ENCODE measurements at places on chromosomes 2 and 18.

- DNase-seq: no peak
Measured at GRCh38 chr18:47993409-47993808, 63.0 kb upstream of the SMAD2 start.

- DNase-seq: no peak
Measured at GRCh38 chr18:22831441-22831904, 101.7 kb upstream of the RBBP8 start.

- no peak for DNase-seq
Measured at GRCh38 chr18:30034818-30035217, 1007.7 kb downstream of the DSC3 start.

DNA sequence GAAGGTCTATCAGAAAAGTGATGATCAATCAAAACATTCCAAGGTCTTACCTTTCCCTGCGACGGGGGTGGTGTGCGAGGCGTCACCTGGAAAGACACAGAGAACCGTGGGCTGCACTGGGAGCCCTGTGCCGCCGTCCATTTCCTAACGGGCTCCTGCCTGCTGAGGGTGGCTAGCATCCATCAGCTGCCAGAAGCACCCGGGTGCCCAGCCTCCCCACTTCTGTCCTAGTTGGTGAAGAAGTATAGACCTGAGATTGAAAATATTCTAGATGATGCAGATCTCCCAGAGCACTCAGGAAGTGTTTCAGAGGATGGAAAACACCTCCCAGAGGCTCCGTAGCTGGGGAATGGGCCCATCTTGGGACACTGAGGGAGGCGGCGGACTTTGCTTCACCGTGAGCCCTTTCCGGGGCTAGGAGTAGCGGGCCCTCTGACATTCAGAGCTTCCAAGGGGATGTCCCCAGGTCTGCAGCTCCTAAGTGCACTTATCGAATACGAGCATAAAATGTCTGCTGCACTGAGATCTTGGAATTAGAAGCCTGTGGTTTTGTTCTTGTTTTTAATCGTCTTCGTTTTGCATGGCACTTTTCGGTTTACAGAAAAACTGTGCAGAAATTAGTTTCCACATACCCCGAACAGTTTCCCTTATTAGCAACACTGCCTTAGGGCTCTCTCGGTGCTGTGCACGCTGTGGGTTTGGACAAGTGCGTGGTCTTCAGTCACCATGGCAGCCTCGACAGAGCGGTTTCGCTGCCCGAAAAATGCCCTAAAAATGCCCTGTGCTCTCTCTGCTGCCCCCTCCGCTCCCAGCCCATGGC lies 143.5 kb downstream of the MBP start:
- DNase-seq: no peak

DNA sequence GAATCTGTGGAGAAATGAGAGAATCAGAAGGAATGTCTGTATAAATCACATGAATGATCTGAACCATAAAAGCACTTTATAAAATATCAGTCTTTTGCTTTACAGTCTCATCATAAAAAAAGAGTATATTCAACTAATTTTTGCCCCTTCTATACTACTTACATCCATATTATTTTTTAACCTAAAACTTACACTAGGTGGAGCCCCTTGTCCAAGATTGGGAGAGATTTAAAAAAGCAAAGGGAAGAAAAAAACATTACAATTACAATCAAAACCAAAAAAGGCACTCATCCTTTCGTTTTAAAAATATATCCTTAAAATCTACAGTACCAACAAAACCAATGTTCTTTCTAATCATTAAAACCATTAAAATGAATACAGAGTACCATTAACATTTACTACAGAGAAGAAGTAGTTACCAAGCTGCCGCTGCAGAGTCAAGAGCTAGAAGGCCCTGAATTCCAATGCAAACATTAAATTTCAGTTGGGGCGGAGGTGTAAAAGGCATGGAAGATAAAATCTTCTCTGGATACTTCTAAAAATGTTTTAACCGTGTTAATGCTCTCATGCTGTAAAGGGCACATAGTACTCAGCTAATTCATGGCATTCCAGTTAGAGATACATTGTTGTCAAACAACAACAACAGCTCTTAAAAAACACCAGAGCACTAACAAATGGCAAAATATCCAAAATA lies 56.7 kb upstream of the EPB41L3 start:
- DNase-seq: no peak

DNA sequence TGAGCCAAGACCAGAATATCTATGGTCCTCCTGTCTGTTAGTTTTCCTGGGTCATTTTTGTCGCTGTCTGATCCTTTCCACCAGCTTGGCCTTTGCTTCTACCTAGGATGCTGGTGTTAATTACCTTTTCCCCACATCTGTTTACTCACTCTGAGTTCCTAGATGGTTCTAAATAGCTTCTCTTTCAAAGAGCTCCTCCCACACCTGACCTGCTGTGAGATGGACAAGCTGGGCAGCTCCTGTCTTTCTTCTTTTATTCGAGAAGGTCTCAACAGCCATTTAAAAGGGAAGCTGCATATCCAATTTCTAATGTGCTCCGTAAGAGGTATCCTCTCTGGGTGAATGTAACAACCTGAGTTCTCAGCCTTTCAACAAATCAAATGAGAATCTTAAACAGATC lies 156.2 kb downstream of the HRH4 start:
- no peak for DNase-seq

- no peak for DNase-seq
Measured at GRCh38 chr2:167652401-167652800, 595.0 kb downstream of the STK39 start.

DNA sequence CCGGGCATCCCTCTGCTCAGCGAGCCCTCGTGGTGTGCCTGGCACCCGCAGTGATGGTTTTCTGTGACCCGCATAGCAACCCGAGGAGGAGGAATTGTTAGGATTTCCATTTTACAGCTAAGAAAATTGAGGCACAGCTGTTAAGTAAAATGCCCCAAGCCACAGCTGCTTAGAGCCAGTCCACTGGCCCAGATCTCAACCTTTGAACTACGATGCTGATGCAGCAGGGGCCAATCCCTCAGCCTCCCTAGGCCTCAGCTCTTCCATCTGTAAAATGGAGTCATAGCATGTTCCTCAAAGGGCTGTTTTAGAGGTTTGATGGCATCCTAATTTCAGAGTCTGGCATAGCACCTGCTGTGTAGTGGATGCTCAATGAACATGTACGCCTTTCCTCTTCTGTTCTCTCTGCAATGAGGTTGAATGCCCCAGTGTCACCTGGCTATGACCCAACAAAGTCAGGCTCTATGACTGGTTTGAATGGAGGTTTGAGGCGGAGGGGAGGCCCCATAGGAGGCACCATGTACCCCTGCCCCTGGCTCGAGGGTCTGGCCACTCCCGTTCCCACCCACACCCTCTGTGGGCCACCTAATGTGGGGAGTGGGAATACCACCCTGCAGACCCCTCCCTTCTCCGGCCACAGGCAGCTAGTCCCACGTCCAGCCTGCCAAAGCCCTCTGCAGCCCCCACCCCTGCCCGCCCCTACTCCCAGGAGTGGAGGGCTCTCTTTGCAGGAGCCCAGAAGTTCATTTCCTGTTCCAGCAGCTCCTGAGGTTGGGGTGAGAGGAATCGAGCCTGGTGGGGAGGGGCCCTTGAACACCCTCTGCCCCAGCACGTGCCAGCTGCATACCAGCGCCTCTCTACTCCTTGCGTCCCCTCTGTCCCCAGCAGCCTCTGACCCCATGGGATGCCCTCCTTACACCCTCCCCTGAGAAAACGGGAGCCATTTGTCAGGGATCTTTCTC lies 31.0 kb downstream of the INHBB start:
- no peak for DNase-seq

DNA sequence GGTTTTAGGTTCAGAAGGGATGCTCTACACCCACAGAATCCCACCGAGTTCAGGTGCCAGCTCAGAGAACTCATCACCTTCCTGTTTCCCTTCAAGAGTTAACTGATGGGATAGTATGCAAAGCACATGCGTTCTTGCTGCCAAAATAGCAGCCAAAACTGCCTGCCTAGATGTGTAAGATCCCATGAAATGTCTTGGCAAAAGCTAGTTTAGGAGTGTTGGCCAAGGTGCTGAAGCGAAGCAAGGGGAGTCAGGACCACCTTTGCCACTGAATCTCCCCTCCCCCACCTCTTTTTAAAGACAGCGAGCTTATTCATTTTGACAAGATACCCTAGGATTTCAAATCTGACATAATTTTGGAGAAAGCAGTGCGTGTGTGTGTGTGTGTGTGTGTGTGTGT lies 2.1 kb downstream of the DOCK10 start:
- no peak for DNase-seq

DNA sequence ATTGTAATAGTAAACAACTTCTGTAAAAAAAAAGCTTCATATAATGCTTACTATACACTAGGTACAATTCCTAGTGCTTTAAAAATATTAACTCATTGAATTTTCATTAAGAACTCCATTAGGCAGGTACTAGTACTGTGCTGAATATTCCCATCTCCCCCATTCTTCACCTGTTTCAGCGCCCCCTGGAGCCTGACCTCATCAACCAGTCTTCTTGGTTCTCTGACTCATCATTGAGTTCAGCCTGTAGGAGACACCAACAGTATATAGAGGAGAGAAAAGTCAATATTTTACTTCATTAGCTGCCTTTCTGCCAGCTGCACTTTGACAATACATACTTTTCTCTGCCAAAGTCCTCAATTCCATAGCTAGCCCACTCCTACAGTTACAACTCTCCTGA lies 1009.9 kb upstream of the KLHL29 start:
- no peak for DNase-seq

DNA sequence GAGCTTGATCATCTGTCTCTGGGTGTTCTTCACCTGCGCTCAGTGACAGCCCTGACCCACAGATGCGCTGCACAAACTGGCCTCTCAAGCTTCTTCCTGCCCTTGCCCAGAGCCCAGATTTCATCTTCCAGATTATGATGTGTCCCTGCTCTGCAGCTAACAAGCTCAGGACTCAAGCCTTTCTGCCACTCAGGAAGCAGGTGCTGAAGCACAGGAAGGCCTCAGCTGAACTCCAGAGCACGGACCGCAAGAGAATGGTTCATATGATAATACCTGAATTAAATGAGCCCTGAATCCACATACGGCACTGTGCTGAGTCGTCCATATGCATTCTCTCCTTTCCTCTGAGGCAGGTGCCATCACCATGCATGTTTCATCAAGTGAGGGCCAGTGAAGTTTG lies 3.8 kb downstream of the CD207 start:
- no peak for DNase-seq

- no peak for DNase-seq
Measured at GRCh38 chr2:121345887-121346286, 60.9 kb upstream of the TFCP2L1 start.

DNA sequence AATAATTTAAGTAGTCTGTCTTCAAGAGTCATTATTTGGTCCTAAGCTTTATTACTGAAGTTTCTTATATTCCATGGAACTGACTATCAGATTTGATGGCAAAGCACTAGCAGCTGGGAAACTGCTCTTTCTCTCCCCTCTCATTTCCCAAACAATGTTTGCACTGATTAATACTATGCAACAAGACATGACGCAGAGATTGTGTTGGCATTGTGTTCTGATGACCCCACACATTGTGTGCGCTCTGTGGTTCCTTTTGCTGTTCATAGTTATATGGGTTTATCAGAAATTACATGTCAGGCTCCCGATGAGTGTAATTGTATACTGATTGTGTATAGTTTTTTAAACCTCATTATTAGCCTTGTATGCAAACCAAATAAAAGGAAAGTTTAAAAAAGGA lies 331.6 kb upstream of the FANCL start:
- DNase-seq: no peak

DNA sequence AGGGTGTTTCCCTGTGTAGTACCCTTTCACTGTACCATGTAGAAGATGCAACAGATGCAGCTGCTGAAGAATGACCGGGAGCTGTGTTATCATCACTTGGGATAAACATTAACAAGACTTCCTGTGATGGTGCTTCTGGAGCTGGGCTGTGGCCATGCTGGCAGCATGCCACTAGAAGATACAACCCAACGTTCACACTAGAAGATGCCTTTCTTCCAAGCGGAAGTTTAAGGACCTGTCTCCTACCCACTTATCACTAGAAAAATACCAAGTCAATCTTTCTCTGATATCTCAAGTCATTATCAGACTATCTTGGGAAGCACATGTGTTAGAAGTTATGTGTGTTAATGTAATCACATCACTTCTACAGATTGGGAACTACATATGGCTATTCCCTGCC lies 953.5 kb downstream of the CNTNAP5 start:
- no peak for DNase-seq

- no peak for DNase-seq
Measured at GRCh38 chr2:219285373-219285735, 6.2 kb downstream of the DNAJB2 start.

Measured in dorsolateral prefrontal cortex (tissue), 122 donors.